ENCODE measurements at places on chromosomes 6 and 20.

DNA sequence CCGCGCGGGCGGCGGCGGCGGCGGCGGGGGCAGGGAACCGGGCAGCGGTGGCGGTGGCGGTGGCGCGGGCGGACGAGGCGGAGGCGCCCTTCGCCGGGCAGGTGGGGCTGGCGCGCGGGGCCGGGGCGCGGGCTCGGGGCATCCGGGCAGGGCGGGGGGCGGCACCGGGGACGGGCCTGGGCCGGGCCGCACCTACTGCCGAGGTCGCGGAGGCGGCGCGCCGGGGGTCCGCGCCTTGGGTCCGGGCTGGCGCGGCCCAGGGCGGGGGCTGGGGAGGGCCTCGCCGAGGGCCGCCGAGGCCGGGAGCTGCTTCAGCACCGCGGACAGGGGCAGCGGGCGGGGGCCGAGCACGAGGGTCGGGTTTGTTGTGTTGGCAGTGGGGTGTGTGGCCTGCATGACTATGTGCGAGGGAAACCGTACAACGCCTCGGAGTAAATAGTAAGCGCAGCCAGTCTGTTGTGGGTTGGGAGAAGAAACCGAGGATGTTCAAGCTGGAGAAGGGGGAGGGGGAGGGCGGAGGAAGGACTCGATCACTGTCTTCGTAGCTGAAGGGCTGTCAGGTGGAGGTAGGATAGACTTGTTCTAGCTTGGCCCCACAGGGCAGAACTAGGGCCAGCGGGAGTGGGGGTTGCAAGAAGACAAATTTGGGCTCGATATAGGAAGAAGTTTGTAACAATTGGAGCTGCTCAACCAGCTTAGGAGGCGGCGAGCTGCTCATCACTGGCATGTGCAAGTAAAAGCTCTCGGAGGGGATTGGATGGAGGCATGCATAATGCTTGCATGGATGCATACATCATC lies 593 bp downstream of the MMP24 start:
- DNase-seq: peak; percentile 1

GRCh38 chr20:58982406-58983114 lies 1.5 kb downstream of the NELFCD start:
- no peak for DNase-seq

- no peak for DNase-seq
Observed at GRCh38 chr20:57410398-57410920, 19.3 kb downstream of the RBM38 start.

GRCh38 chr20:62820208-62820961 lies 3.5 kb downstream of the COL9A3 start:
- no peak for DNase-seq

DNA sequence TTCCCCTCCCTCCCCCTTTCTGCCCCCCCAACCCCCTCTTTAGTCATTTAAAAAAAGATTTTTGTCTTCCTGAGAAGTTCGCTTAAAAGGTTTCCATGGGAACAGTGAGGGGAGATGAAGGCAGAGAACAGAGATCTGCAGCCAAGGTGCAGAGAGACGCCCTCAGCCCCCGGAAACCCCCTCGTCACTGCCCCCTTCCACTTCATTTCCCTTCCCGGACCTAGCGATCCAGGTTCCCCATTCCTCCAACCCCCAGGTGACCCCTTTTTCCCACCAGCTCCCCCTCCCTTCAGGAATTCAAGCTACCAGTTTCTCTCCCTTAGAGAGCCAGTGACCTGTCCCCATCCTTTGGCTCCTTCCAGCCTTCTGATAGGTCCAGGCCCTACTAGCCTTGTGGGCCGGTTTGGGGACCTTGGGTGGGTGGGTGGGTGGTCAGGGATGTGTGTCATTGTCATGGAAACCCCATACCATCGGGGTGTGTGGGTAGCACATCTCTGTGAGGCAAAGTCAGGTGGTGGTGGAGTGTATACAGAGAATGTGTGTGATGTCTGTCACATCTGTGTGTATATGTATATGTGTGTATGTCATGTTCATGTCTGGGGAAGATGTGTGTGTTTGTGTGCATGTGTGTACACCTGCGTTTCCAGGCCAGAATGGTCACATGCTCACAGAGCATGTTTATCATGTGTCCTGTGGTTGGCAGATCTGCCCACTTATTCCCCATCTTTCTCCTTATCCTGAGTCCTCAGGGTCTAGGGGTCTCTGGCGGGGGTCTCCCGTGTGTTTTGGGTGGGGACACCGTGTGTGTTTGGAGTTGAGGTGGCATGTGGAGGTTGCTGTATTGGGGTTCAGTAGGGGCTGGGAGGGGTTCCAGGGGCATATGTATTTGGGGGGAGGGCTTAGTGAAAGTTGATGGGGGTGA lies 7.0 kb downstream of the SYNGAP1 start:
- DNase-seq: no peak

DNA sequence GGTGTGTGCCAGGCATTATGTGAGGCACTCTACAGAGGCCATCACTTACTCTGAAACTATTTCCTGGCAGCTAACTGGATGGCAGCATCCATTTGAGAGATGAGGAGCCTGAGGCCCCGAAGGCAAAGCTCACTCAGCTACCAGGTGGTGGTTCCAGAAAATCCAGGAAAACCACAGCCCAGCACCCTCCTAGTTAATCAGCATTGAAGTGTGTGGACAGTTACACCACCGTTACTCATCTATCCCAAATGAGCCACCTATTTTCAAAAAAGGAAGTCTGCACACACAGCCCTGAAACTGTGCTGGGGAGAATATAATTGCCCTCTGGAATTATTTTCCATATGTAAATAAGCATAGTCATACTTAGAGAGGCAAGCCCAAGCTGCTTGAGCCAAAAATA lies 67.4 kb downstream of the CNBD2 start:
- DNase-seq: no peak

DNA sequence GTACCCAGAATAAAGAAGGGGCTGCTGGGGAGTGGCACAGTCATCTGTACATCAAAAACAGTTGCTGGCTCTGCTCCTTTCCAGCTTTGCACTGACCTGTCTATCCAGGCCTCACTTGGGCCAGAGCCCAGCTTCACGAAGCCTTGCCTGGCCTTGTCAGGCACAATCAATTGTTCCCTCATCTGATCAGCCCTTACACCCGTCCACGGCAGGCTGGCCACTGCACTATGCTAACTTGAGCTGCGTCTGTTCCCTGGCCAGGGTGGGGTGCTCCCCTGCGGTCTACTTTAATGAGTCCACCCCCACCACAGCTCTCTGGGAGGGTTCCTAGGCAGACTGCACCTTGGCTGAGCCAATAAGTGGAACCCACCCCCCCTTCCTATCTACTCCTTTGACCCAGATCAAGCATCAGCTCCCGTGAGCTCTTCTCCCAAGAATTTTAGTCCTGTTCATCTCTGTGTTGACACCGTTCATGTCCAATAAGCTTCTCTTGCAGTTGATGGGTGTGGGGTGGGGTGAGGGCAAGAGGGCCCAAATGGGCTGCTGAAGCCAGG lies 74.3 kb upstream of the MLN start:
- DNase-seq: no peak

DNA sequence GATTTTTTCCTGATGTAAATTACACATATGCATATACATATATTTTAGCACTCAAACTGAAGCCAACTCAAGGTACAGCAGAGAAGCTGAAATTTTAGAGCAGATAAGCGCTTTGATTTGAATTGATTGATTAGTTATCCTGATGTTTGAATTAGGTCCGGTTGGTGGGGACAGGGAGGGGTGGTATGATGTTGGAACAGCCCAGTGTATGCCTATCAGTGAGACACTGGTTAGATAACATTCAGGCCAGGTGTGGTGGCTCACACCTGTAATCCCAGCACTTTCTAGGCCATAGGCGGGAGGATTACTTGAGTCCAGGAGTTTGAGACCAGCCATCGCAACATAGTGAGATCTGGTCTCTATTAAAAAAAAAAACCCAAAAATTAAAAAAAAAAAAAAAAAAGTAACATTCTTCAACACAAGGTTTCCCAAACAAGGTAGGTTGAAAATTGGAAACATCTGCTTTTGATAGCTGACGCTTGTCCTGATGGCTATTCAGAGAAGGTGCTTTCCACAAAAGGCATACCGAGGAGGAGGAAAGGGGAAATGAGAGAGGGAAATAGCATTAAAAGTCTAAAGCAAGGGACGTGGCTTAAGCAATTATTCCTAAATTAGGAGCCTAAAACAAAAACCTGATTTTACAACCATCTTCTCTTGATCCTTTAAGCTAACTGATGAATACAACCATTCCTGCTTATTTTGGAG lies 288.4 kb upstream of the JARID2 start:
- DNase-seq: no peak

DNA sequence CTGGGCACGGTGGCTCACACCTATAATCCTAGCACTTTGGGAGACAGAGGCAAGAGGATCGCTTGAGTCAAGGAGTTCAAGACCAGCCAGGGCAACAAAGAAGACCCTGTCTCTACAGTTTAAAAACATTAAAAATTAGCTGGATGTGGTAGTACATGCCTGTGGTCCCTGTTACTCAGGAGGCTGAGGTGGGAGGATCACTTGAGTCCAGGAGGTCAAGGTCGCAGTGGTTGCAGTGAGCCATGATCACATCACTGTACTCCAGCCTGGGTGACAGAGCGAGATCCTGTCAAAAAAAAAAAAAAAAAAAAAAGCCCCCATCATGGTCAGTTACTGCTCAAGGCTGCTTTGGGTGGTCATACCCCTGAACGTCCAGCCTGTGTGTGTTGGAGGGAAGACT lies 55.8 kb downstream of the ARHGAP40 start:
- no peak for DNase-seq

DNA sequence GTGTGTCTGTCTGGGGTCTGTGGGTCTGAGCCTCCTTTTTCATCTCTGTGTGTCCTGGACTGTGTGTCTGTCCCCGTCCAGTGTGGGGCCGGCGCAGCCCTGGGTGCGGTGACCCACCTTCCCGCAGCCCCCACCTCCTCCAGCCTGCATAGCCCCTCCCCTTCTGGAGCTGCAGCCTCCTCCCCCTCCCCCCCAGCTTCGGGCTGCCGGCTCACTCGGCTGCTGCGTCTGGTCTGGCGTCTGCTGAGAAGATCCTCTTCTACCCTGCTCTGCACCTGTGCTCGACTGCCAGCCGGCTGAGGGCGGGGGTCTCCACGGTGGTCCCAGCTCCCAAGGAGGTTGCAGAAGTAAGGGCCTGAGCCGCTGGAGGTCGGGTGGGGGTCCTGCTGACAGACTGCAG lies 7.6 kb upstream of the LKAAEAR1 start:
- no peak for DNase-seq
